Activated CD4-positive, CD25-positive, alpha-beta regulatory T cell treated with anti-CD3 and anti-CD28 coated beads, Interleukin-2, amount 50 U/mL, for 16 hours (primary cell): ENCODE measurements at places on chromosomes 1 and 21.
A peak's percentile ranks its signal among the peaks of the same experiment; 100 is the strongest.

DNA sequence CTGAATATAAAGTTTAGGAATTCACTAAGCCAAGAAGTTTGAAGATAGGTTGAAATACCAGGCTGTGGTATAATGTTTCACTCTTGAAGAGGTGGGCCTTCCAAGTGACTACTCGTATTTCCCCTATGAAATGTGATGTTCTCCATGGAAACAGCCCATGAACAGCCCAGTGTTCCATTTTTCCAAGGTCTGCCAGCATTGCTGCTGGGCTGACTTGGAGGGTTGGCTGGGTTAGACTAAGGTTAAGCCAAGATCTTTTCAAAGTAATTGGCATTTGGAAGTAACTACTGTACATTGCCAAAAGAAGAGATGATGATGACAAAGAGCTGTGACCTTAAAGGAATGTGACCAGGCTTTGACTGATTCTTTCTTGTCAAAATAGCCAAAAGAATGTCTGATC lies 73.8 kb downstream of the RPE65 start:
- no peak for DNase-seq

DNA sequence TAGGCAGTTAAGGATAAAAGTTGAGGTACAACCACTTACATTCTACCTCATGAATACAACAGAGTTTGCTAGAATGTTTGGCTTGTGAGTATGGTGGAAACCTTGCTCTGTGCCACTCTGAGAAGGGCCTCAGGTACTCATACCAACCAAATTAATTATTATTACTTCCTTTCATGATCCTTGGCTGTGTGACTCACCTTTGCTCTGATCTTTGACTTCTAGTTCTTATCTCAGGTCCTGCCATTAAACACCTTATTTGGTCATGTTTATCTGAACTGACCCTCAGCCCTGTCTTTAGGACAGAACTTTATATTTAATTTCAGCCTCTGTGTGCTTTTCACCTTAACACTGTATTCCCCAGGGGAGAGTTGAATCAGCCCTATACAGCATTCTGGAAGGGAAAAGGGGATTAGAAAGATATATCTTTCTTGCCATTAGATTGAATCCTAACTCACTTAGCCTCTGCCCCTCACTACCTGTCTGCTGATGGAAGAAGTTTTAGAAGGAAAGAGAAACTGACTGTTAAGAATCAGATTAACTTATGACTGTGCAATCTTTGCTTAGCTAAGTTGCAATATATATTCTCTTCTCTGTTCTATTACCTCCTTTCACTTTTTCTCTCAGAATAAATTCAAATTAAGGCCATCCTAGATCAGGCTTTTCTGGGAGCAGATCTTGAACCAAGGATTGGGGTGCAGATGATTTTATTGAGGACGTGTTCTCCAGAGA lies 260.4 kb upstream of the DPYD start:
- no peak for DNase-seq

- no peak for DNase-seq
Measured at GRCh38 chr1:36162680-36163239, 6.8 kb downstream of the MAP7D1 start.

GRCh38 chr1:171981303-171981702 lies 140.0 kb downstream of the DNM3 start:
- no peak for DNase-seq

GRCh38 chr1:34178072-34178471 lies 1.4 kb downstream of the C1orf94 start:
- DNase-seq = no peak

GRCh38 chr1:39687243-39687642 lies 4.0 kb downstream of the HPCAL4 start:
- no peak for DNase-seq

- DNase-seq = no peak
Measured at GRCh38 chr1:45394342-45394741, 54.1 kb upstream of the MUTYH start.

DNA sequence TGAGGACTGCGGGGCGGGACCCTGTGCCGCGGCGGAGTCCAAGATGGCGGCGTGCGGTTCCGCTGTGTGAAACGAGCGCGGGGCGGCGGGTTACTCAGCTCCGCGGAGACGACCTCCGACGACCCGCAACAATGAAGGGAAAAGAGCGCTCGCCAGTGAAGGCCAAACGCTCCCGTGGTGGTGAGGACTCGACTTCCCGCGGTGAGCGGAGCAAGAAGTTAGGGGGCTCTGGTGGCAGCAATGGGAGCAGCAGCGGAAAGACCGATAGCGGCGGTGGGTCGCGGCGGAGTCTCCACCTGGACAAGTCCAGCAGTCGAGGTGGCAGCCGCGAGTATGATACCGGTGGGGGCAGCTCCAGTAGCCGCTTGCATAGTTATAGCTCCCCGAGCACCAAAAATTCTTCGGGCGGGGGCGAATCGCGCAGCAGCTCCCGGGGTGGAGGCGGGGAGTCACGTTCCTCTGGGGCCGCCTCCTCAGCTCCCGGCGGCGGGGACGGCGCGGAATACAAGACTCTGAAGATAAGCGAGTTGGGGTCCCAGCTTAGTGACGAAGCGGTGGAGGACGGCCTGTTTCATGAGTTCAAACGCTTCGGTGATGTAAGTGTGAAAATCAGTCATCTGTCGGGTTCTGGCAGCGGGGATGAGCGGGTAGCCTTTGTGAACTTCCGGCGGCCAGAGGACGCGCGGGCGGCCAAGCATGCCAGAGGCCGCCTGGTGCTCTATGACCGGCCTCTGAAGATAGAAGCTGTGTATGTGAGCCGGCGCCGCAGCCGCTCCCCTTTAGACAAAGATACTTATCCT lies 430 bp downstream of the RBM15 start:
- peak; percentile 23 for DNase-seq

GRCh38 chr1:43564551-43565348 lies 34.1 kb downstream of the PTPRF start:
- no peak for DNase-seq

GRCh38 chr1:173447224-173447623 lies 29.9 kb upstream of the PRDX6 start:
- no peak for DNase-seq

DNA sequence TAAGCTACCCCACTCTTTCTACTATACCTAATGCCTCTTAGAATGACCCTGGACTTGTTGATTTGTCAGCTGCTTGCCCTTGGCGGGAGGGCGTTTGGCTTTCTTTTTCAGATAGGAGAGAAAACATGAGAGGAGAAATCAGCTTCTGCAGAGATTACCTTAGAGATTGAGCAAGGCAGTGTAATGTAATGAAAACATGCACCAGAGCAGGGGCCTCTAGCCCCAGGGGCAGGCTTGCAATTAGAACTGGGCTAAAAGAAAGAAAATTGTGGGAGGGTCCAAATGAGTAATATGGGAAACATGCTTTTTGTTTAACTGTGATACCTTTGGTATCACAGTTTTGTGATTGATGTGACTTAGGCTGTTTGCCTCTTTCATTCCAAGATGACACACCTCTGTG lies 89.7 kb downstream of the PBX1 start:
- DNase-seq = no peak

GRCh38 chr1:64976361-64976760 lies 10.0 kb upstream of the JAK1 start:
- no peak for DNase-seq

- no peak for DNase-seq
Measured at GRCh38 chr1:110952031-110952430, 11.7 kb downstream of the LRIF1 start.

GRCh38 chr1:183360473-183360872 lies 57.7 kb downstream of the NMNAT2 start:
- DNase-seq = no peak

- no peak for DNase-seq
Measured at GRCh38 chr1:18088077-18088594, 19.5 kb upstream of the IGSF21 start.

- DNase-seq = no peak
Measured at GRCh38 chr1:113648478-113648877, 110.8 kb downstream of the PHTF1 start.

GRCh38 chr1:154774175-154774855 lies 95.8 kb downstream of the KCNN3 start:
- DNase-seq = no peak

- DNase-seq = no peak
Measured at GRCh38 chr21:45473496-45474322, 68.5 kb downstream of the SLC19A1 start.

GRCh38 chr1:86396498-86396890 lies 371 bp upstream of the ODF2L start:
- no peak for DNase-seq

GRCh38 chr1:31426249-31426922 lies 13.4 kb downstream of the SERINC2 start:
- no peak for DNase-seq

GRCh38 chr1:45840704-45841103 lies 37.3 kb downstream of the MAST2 start:
- DNase-seq = no peak

GRCh38 chr1:86872086-86872485 lies 41.8 kb downstream of the SELENOF start:
- DNase-seq = no peak

GRCh38 chr1:75615613-75616435 lies 4.9 kb upstream of the SLC44A5 start:
- no peak for DNase-seq

DNA sequence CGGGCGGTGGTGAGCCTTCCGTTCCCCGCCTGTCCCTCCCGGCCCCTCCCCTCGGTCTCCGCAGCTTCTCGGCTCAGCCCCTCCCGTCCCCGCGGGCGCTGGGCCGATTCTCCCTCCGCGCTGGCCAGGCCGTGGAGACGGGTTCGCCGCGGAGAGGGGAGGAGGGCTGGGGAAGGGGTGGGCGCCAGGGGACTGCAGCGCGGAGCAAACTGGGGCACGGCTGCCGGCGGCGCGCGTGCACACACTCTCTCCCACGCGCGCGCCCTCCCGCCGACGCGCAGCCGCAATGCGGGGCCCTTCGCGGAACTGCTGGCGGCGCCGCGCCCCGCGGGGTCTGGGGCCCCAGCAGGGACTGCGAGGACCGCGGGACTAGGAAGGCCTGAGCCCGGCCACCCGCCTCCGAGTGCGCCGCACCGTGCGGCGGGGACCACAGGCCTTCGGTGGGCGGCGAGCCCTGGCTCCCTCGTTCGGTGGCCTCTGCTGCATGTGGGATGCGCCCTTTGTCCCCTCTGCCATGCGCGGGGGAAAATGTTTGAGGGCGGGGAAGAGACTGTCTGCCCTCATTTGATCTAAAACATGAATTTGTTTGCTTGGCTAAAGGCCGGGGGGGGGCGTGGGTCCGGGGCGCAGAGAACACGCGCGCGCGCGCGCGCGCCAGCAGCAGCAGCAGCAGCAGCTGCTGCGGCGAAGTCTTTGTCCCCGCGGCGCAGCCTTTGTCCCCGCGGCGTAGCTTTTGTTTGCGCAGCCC lies 90.7 kb upstream of the VAMP3 start:
- no peak for DNase-seq

DNA sequence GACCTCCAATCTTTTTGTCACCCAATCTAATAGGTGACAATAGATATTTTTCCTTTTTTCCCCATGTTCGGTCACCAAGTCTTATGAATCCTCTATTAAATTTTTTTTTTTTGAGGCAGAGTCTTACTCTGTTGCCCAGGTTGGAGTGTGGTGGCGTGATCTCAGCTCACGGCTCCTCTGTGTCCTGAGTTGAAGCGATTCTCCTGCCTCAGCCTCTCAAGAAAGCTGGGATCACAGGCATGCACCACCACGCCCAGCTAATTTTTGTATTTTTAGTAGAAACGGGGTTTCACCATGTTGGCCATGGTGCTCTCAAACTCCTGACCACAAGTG lies 42.5 kb upstream of the MTF1 start:
- no peak for DNase-seq

DNA sequence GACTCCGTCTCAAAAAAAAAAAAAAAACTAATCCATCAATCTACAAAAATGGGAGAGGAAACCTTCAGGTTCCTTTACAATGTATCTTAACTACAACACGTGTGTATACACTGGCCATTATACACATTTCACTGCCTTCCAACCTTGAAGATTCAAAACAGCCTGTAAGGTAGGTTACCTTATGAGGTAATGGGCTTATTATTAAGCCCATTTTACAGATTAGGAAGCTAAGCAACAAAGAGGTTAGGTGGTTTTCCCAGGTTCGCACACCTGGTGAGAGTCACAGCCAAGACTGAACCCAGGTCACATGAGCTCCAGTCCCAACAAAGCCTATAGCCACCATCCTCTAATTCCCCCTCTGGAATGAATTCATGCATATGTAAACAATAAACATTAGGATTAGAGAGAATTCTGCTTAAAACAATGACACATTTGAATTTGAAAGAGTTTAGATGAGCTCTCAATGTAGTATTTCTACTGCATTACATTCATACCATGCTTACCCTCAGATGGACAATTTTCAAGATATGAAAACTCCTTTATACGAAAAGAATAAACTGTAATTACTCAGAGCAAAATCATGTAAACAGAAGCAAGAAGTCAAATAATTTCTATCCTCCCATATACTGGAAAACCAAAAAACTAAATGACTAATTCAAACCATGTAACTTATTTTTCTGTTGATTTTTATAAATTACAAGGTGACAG lies 54.8 kb downstream of the EIF4G3 start:
- no peak for DNase-seq

DNA sequence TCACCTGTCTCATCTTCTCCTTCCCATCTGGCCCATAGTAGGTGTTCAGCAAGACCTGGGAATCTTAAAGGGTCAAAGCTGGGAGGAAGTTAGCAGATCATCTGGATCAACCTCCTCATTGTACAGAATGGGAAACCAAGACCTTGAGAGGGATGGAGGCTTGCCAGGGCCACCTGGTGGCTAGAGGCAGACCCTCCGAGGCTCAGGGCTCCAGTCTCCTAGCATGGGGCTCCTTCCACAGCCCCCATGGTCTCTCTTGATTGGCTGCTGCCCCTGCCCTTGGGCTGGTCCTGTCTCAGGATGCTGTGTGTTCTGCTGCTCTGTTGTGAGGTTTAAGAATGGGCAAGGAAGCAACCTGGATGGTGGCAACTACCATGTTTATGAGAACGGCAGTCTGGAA lies 68.7 kb upstream of the CNTN2 start:
- DNase-seq = no peak

DNA sequence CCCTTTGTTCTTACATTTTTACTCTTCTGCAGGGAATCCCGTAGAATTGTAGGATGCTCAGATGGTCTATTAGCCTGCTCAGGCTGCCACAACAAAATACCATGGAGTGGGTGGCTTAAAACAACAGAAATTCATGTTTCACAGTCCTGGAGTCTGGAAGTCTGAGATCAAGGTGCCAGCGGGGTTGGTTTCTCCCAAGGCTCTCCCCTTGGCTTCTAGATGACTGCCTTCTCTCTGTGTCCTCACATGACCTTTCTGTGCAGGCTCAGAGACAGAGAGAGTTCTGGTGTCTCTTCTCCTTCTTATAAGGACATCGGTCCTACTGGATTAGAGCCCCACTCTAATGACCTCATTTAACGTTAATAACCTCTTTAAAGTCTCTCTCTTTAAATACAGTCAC lies 41.7 kb downstream of the HUNK start:
- DNase-seq = no peak

- no peak for DNase-seq
Measured at GRCh38 chr21:39483917-39484316, 32.1 kb downstream of the SH3BGR start.

DNA sequence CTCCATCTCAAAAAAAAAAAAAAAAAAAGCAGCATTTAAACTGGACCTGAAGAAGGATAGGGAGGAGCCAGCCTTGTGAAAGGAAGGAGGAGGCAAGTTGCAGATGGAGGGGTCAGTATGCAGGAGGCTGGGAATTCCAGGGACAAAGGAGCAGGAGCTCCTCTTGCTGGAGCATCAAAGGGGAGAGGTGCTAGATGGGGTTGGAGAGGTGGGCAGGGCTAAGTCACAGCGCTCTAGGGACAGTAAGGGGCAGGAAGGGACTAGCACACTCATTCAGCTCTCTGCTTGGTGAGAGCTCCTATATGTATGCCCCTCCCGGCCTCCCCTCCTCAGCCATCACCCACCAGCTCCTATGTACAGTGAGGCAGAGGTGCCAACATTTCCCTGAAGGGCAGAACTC lies 26.8 kb downstream of the MAP7D1 start:
- DNase-seq = no peak

- DNase-seq = no peak
Measured at GRCh38 chr1:201255479-201256362, 27.6 kb upstream of the PKP1 start.
